ENCODE measurements at places on chromosomes 5 and 9. TPM values are rescaled to one million over a fixed set of nuclear protein-coding genes. Genes with fewer than 3 reads are reported as not detected.

Gene IL31RA
- not detected for total RNA-seq

Gene PCDHGA4
- 0.37 TPM for total RNA-seq

DNA sequence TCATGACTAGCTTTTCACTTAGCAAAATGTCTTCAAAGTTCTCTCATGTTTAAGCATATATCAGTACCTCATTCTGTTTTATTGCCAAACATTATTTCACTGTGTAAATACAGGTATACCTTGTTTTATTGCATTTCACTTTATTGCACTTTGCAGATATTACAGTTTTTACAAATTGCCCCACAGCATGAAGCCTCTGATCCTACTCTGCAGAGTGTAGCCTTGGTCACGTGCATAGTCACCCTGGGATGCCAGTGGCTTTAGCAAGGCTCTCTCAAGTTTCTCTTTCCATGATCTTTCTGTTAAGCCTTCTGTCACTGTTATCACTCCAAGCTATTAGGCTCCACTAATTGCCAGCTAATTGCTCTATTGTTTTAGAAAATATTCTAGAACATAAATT is 182.2 kb upstream of the GRIA1 start:
- H3K4me1 ChIP-seq = no peaks in the 10 kb centered on the region
- H3K27ac ChIP-seq = no peak overlapping the region
- no peak overlapping the region for H3K4me3 ChIP-seq
- DNase-seq = no peak

GRCh38 chr9:83020864-83021263 is 42.1 kb downstream of the RASEF start:
- no peaks in the 10 kb centered on the region for H3K36me3 ChIP-seq
- H3K4me1 ChIP-seq = no peaks in the 10 kb centered on the region
- no peak for DNase-seq
- no peak overlapping the region for H3K27ac ChIP-seq

Gene FOXD4L4
- total RNA-seq = 0.41 TPM

DNA sequence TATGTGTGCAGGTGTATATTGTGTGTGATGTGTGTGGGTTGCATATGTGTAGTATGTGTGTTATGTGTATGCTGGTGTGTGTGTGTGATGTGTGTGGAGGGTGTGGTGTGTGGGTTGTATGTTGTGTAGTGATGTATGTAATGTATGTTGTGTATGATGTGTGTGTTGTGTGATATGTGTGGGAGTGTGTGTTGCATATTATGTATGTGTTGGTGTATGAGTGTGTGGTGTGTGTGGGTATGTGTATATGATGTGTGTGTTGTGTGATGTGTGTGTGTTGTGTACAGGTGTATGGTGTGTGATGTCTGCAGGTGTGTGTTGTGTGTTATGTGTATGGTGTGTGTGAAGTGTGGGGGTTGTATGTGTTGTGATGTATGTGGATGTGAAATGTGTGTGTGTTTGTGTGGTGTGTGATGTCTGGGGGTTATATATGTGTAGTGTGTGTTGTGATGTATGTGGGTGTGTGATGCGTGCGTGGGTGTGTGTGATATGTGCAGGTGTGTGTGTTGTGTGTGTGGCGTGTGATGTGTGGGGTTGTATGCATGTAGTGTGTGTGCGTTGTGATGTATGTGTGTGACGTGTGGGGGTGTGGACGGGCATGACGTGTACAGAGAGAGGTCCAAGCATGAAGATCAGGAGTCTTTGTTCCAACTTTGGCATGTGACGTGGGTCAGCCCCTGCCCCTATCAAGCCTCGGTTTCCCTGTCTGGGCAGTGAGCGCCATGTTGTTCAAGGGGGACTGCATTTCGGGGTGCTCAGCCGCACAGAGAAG is 8.5 kb upstream of the CRB2 start:
- H3K4me3 ChIP-seq = no peak overlapping the region
- no peak for DNase-seq
- no peaks in the 10 kb centered on the region for H3K36me3 ChIP-seq
- H3K4me1 ChIP-seq = peaks cover 6% of the 10 kb centered on the region
- H3K27ac ChIP-seq = no peak overlapping the region
- H3K27me3 ChIP-seq = peaks cover 16% of the 10 kb centered on the region

DNA sequence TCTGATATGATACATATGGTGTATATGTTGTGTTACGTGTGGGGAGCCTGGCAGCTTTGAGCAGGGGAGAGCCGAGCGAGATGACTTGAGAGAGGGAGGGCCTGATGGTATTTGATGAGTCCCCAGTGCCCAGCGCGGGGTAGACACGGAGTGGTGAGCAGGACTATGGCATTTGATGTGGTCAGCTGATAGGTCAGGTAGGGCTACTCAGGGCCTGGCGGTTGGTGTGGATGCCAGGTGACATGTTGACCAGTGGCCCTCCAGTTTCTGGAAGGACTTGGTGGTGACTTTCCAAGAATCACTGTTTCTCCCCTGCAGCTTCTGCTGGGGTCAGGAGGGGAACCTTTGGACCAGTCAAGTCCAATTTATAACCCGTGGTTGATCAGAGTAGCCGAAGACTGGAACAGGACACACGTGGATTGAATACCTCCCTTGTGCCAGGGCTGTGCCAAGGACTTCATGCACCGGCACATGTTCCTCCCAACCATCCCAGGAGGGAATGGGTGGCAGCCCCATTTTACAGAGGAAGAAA is 148.8 kb downstream of the RGS3 start:
- no peak overlapping the region for H3K27ac ChIP-seq
- no peaks in the 10 kb centered on the region for H3K4me1 ChIP-seq
- DNase-seq = no peak
- no peaks in the 10 kb centered on the region for H3K36me3 ChIP-seq

- DNase-seq = no peak
- H3K27ac ChIP-seq = no peak overlapping the region
- no peak overlapping the region for H3K4me3 ChIP-seq
Observed at GRCh38 chr5:72439192-72439591, 68.0 kb downstream of the ZNF366 start.

DNA sequence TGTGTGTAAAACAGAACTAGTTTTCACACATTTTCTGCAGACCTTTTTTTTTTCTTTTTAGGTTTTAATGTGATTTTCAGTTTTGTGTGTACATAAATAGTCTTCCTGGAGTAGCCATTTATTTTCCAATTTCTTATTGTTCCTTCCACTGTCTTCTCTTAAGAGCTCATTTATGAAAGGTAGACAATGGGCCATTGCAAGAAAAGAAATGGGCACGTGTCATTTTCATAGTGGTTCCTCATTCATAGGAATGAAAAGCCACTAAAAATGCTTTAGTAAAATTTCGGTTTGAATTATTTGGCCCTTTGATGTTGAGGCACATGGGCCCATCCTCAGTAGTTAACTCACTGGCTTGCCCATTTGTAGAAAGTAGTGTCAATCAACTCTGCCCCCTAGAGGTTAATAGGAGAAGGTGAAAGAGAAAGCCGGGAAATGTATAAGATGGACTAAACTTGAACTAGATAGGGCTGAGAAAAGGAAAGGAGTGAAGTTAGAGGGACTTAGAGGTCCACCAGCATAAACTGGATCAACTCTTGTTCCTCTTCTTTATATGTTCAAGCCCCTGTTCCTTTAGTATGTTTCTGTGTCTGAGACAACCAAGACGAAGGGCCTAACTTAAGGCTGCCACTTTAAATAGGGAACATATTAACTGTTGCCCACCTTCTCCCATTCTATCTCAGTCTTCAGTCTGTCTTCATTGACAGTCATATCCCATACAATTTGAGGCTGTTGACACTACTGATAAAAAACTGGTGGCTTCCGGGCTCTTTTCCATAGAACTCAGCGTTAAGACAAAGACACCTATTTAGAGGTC is 72.6 kb downstream of the SMARCA2 start:
- no peak overlapping the region for H3K4me3 ChIP-seq
- DNase-seq = peak; percentile 7
- H3K27me3 ChIP-seq = no peaks in the 10 kb centered on the region
- H3K36me3 ChIP-seq = peaks cover 6% of the 10 kb centered on the region

GRCh38 chr9:109500421-109500974 is 2.4 kb upstream of the PTPN3 start:
- no peak overlapping the region for H3K4me3 ChIP-seq
- no peak overlapping the region for H3K27ac ChIP-seq
- no peak for DNase-seq

Gene CER1
- not detected for total RNA-seq

GRCh38 chr5:69317391-69317790 is 15.2 kb downstream of the CCDC125 start:
- peaks cover 18% of the 10 kb centered on the region for H3K36me3 ChIP-seq
- H3K27me3 ChIP-seq = no peaks in the 10 kb centered on the region
- no peak overlapping the region for H3K27ac ChIP-seq
- H3K4me1 ChIP-seq = no peaks in the 10 kb centered on the region
- no peak overlapping the region for H3K4me3 ChIP-seq

DNA sequence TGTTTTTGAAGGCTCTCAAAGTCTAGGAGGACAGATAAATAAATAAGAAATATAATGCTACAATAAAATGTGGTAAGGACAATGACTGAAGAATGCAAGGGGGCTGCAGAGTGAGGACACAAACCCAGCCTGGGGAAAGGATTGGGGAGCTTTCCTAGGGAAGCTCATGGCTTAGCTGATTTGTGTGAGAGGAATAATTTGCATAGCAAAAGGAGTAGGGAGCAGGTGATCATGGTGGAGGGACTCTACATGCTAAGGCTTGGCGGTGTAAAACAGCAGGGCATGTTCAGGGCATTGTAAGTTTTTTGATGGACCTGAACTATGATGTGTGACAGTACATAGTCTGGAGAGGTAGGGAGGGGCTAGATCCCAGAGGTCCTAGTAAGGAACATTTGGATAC is 49.5 kb upstream of the CLINT1 start:
- H3K4me3 ChIP-seq = no peak overlapping the region
- peaks cover 10% of the 10 kb centered on the region for H3K27me3 ChIP-seq
- no peaks in the 10 kb centered on the region for H3K36me3 ChIP-seq
- H3K27ac ChIP-seq = no peak overlapping the region
- H3K4me1 ChIP-seq = no peaks in the 10 kb centered on the region

Gene TAF11L4
- total RNA-seq = not detected

DNA sequence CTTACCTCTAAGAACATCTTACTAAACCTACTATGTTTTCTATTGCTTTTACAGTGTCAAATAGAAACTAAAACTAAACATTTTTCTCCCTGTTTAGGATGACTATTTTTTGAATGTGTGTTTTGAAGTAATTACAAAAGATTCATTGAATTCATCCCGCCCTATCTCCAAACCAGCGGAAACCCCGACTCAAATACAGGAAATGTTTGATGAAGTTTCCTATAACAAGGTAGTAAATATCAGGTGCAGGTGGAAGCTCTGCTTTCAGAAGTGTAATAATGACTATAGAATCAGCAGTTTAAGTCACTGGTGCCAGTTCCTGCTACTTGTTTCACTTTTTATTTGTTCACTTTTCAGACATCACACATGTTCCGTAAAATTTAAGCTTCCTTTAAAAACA is 20.0 kb downstream of the ERAP2 start:
- H3K36me3 ChIP-seq = peaks cover 11% of the 10 kb centered on the region
- DNase-seq = no peak
- H3K27me3 ChIP-seq = no peaks in the 10 kb centered on the region
- H3K27ac ChIP-seq = peak overlapping the region; percentile 66
- H3K4me1 ChIP-seq = peaks cover 18% of the 10 kb centered on the region
- H3K4me3 ChIP-seq = peak overlapping the region; percentile 22

DNA sequence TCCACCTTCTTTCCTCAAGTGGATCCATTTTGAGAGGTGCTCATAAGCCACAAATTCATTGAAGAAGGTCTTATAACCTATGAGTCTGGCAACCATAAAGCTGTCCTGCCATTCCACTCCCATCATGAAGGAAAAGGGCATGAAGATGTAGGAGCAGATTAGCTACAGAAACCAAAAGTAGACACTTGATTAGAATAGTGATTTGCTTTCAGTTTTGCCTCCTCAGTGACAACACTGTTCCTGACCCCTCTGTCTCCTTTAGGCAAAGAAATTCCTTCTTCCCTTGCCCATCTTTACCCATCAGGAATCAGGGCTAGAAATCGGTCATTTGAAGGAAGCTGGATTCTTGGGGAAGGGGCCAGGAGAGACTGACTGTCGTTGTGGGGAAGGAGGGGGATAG is 55.2 kb downstream of the SLC28A3 start:
- DNase-seq = no peak
- H3K4me3 ChIP-seq = no peak overlapping the region
- no peak overlapping the region for H3K27ac ChIP-seq
- H3K4me1 ChIP-seq = no peaks in the 10 kb centered on the region
- no peaks in the 10 kb centered on the region for H3K36me3 ChIP-seq

Gene ZNF608
- total RNA-seq = 0.38 TPM

Gene SET
- total RNA-seq = 239 TPM

Gene TRIP13
- 0.66 TPM for total RNA-seq

Gene MRRF
- total RNA-seq = 34.1 TPM

Gene PRUNE2
- 0.20 TPM for total RNA-seq

Gene FOXD4
- total RNA-seq = not detected

GRCh38 chr5:98605426-98605825 is 168.0 kb upstream of the RGMB start:
- H3K36me3 ChIP-seq = no peaks in the 10 kb centered on the region
- H3K4me3 ChIP-seq = no peak overlapping the region
- H3K27me3 ChIP-seq = no peaks in the 10 kb centered on the region
- H3K27ac ChIP-seq = no peak overlapping the region
